A673 (cell line): ENCODE measurements at places on chromosomes 7 and 10.

DNA sequence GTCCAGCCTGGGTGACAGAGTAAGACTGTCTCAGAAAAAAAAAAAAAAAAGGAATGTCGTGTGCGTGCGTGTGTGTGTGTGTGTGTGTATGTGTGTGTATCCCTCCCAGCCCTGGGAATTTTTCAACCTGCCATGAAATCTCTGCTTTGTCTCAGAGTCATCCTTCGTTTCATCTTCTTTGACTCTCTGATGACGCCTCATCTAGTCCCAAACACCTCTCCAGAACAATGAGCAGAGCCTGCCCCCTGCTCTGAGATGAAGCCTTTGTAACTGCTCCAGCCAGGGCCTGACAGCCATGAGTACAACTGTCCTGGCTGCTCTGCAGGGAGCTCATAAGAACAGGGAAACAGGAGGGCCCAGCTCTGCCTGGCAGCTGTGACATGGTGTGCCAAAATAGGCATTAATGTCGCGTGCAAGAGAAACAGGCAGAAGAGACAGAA is 149.5 kb downstream of the FAM107B start:
- peaks cover 5% of the 10 kb centered on the region for H3K4me1 ChIP-seq
- no peak overlapping the region for H3K4me3 ChIP-seq
- peak; percentile 45 for DNase-seq

- no peaks in the 10 kb centered on the region for H3K36me3 ChIP-seq
- no peaks in the 10 kb centered on the region for H3K27me3 ChIP-seq
- no peak for DNase-seq
- H3K4me3 ChIP-seq, result no peak overlapping the region
Observed at GRCh38 chr10:61464461-61465170, 11.4 kb upstream of the TMEM26 start.

- no peaks in the 10 kb centered on the region for H3K36me3 ChIP-seq
- no peaks in the 10 kb centered on the region for H3K27me3 ChIP-seq
- H3K4me3 ChIP-seq, result no peak overlapping the region
- no peak overlapping the region for H3K27ac ChIP-seq
Observed at GRCh38 chr10:103936022-103936421, 18.0 kb upstream of the STN1 start.

GRCh38 chr10:34622945-34623344 is 192.2 kb downstream of the PARD3 start:
- H3K4me1 ChIP-seq, result no peaks in the 10 kb centered on the region
- H3K27me3 ChIP-seq, result no peaks in the 10 kb centered on the region
- DNase-seq, result no peak
- no peak overlapping the region for H3K27ac ChIP-seq
- H3K36me3 ChIP-seq, result no peaks in the 10 kb centered on the region
- H3K4me3 ChIP-seq, result no peak overlapping the region

DNA sequence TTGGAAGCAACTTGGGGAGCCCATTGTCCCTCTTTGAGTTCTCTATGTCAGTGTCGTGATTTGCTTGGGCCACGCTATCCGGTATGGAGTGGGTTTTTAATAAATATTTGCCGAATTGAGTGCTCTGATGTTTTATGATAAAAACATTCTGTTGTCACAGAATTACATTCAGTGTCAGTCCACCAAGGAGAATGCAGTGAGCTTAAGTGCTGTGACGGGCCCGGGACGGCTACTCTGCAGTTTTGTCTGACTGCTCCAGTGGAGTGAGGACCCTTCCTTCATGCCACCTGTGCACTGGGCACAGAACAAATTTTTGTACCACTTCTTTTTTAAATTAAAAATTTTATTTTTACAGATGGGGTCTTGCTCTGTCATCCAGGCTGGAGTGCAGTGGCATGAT is 76.0 kb downstream of the CARD11 start:
- H3K4me3 ChIP-seq, result no peak overlapping the region
- H3K27me3 ChIP-seq, result peaks cover 9% of the 10 kb centered on the region
- no peak for DNase-seq
- H3K36me3 ChIP-seq, result no peaks in the 10 kb centered on the region
- H3K27ac ChIP-seq, result no peak overlapping the region
